H9 (cell line): ENCODE measurements at places on chromosomes 2 and 18. TPM values are rescaled to one million over a fixed set of nuclear protein-coding genes. Genes with fewer than 3 reads are reported as not detected.

GRCh38 chr2:240917684-240918257 is 11.6 kb downstream of the CROCC2 start:
- H3K4me3 ChIP-seq, result no peak overlapping the region
- no peak overlapping the region for H3K27ac ChIP-seq
- no peaks in the 10 kb centered on the region for H3K36me3 ChIP-seq
- H3K4me1 ChIP-seq, result no peaks in the 10 kb centered on the region

GRCh38 chr18:77201506-77201905 is 48.1 kb upstream of the GALR1 start:
- no peaks in the 10 kb centered on the region for H3K27me3 ChIP-seq
- no peak overlapping the region for H3K27ac ChIP-seq
- no peaks in the 10 kb centered on the region for H3K36me3 ChIP-seq

DNA sequence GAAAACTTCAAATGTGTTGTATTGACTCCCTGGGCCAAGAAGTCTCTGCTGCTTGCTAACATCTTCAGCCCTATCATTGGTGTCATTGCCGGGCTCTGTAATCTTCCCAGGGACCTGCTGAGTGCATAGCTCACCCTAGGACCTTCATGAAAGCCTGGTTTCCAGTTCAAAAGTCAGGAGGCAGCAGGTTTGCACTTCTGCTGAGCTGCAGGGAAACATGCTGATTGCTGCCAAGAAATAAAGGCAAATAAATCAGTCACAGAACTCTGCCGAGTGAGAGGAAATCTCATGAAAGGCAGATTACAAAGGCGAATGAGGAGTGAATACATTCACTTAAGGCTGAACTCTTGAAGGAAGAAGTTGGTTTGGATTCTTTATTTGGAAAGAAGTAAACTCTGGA is 1947.6 kb upstream of the CELF4 start:
- no peaks in the 10 kb centered on the region for H3K36me3 ChIP-seq
- DNase-seq, result no peak
- H3K4me1 ChIP-seq, result no peaks in the 10 kb centered on the region
- H3K27ac ChIP-seq, result no peak overlapping the region
- no peaks in the 10 kb centered on the region for H3K27me3 ChIP-seq

The FHOD3 gene
- total RNA-seq, result 7.0 and 8.0 TPM in 2 replicates

GRCh38 chr2:26580751-26581150 is 60.4 kb downstream of the CIB4 start:
- H3K36me3 ChIP-seq, result no peaks in the 10 kb centered on the region
- no peak overlapping the region for H3K4me3 ChIP-seq

The CAPG gene
- 72.8 and 78.8 TPM in 2 replicates for total RNA-seq

GRCh38 chr2:226836548-226836885 is 663 bp downstream of the RHBDD1 start:
- DNase-seq, result no peak
- H3K27me3 ChIP-seq, result no peaks in the 10 kb centered on the region
- peak overlapping the region; percentile 88 for H3K4me3 ChIP-seq
- H3K4me1 ChIP-seq, result no peaks in the 10 kb centered on the region
- H3K27ac ChIP-seq, result peak overlapping the region; percentile 3
